ENCODE measurements at places on chromosomes 13 and 19.

DNA sequence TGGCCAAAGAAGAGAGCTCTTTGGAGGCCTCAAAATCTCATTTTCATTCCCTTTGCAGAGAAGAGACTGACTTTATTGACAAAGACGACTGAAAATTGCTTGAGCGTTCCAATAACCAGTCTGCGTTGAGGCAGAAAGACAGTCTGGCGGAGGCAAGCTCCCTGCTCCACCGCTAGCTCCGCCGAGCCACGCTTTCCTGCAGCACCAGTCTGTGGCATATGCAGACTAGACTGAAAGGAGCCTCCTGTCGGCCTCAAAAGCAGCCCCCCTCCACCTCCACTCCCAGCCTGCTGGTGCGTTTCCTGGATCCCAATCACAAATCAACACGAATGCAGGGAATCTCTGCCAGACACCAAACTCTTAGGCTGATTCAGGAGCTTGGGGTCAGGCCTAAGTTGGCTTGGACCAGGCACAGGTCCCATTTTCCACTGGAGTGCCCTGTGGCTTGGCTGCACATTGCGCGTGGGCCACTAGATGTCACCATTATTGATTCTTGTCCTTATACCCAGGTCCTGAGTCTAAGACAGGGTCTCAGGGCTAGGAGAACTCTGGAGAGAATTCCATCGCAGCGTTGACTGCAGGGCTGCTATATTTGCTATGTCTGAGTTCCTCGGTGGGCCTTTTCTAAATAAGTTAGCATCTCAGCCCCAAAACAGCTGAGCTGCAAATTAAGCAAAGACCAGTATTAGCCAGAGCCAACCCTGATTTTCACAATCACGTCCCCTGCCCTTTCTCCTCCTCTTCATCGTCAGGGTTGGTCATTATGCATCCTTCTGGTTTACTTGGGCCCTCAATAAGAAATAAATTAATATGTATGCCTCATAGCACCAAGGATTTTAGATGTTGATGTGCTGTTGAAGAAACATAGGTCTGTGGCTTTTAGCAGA is 5.2 kb upstream of the ZNF507 start:
- no peak for DNase-seq

DNA sequence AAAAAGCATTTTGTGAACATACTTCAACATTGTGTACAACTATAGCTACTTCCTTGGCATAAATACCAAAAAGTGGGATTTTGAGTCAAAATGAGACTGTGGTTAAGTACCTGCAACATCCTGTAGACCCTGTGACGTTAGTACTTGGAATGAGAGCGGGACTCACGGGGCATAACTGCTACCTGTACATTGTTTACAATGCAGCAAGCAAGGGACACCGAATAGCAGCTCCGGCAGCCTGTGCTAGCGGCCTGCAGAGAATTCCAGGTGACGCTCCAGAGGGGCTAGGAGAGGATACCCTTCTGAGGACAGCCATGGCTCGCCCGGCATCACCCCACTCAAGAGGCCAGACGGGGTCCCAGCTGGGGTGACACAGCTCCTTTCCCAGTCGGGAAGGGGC is 824 bp upstream of the ZNF331 start:
- no peak for DNase-seq

- peak; percentile 69 for DNase-seq
Measured at GRCh38 chr19:48925240-48925843, 8.2 kb upstream of the DHDH start.

DNA sequence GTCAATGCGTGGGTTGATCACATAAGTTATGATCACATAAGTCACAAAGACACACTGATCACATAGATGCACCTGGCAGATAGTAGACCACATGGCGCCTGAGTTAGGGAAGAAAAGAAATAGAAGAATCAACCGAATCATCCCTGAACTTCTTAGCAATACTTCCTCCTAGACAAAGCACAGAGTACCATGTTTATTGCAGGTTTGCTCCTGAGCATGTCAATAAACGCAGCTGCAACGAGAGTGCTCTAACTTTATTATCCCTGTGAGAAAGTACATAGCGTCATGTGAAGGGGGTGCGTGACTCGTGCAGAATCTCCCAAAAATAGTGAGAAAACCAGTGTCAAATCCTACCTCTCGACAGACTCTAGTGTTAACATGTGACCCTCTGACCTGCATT is 17.3 kb downstream of the NCR1 start:
- DNase-seq, result no peak

DNA sequence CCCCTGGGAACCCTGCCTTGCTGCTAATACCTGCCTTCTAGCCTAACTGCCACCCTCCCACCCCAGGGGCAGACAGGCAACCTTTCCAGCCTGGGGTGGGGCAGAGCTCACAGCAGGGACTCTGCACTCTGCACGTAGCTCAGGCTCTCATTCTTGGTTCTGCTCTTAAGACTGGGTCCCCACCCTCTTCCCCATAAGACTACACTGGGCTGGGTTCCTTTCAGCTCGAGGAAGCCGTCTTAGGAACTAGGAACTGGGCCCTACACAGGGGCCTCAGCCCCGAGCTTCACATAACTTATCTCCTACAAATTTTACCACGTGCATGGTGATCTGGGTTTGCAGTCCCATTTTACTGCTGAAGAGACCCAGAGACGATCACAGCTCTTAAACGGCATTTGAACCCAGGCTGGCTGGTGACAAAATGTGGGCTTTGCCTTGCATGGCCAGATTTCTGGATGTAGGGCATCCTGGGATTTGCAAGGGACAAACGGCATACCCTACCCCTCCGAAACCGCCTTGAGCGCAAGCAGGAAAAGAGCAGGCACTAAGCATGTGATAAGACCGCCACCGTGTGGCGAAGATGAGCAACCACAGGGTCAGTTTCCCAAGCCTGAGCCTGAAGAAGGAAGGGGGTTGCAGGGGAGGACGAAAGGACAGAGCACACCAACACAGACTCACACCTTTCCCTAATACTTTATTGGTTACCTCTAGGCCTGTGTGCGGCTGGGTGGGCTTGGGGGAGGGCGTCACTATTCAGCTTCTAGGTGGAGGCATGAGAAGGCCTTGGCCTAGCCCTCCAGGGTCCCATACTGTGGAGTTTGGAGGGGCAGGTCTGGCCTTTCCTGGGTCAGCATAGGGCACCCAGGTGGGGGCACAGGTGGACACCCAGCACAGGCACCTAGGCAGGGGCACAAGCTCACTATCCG is 5.1 kb downstream of the JUNB start:
- no peak for DNase-seq

GRCh38 chr13:63605962-63606361 is 2190.3 kb upstream of the PCDH20 start:
- no peak for DNase-seq

DNA sequence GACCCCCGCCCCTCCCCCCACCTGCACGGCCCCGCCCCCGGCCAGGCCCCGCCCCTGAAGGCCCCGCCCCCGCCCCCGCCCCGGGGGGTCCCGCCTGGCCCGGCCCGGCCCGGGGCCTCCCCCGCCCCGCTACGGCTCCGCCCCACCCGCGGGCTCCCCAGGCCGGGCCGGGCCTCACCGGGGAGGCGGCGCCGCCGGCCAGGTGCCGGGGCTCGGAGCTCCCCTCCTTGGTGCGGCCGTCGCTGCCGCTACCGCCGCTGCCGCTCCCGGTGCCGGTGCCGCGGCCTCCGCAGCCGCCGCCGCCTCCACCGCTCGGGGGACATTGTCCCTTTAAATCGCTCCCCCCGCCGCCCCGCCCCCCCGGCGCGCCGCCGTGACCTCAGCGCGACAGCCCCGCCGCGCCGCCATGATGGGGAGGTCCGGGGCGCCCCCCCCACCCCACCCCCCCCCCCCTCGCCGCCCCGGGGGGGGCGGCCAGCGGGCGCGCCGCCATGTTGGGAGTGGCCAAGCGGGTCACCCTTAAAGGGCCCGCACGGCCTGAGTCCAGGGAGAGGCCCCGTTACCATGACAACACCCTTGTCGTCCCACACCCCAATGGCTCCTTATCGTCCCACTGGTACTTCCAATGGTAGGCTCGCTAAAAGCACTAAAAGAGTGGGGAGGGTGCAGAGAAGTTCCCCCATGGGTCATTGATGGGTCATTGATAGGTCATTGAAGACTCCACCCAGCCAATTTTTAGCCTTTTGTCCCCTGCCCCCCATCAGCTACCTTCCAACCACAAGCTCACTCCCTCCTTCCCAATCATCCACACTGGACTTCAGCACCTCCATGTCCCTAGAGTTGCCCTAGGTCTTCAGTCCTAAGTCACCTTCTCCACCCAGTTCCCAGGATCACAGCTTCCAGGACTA is at the start of gene WIZ:
WIZ (minus strand) TSS at position 337 of the 908 bp plus-strand sequence. CDS start 1,649 bp downstream, outside the sequence.
- peak; percentile 3 for DNase-seq

DNA sequence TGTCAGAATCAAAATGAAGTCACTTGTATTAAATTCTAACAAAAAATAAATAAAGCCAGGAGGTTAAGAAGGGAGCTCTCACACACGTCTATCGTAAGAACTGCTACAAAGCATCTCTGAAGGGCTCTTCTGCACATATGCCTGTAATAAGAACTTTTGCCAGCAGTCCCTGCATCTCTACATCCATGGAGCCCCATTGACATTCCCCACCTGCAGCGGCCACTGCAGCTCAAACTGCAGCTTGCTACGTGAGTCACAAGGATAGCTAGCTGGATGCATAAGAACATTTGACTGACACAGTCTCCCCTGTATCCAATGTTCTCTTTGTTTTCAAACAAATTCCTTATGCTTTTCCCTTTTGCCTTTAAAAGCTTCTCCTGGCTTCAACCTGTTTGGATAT is 68.3 kb downstream of the DNAJC3 start:
- no peak for DNase-seq

- DNase-seq, result no peak
Measured at GRCh38 chr13:46817095-46817494, 20.1 kb upstream of the ESD start.

GRCh38 chr19:13613447-13613846 is 107.2 kb upstream of the CACNA1A start:
- DNase-seq, result no peak

DNA sequence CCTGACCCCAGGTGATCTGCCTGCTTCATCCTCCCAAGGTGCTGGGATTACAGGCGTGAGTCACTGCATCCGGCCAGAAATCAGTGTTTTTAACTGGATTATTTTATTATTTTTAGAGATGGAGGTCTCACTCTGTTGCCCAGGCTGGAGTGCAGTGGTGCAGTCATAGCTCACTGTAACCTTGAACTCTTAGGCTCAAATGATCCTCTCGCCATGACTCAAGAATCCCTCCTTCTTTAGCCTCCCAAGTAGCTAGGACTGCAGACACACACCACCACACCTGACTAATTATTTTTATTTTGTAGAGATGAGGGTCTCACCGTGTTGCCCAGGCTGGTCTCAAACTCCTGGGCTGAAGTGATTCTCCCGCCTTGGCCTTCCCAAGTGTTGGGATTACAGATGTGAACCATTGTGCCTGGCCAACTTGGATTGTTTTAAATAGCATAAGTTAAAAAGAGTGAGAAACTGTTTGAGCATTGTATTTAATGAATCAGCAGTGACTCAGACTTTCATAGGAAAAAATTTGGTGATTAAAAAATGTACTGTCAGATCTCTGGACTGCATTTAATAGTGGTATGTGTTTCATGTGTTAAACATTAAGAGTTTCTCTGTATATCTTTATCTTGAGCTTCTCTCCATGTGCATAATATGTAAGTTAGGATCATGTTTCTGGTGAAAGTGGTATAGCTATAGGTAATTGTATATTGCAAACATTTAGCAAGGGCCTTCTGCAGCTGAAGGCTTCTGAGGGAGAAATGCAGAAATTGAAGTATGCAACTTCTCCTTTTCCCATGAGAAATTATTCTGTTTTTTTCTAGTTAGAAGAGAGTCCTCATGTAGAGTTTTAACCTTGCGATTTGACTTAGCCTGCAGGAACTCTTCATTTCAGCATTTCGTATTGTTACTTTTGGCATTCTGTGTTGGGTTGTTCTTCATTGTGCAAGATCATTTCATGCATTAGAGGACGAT is 121.2 kb downstream of the PCCA start:
- DNase-seq, result no peak

DNA sequence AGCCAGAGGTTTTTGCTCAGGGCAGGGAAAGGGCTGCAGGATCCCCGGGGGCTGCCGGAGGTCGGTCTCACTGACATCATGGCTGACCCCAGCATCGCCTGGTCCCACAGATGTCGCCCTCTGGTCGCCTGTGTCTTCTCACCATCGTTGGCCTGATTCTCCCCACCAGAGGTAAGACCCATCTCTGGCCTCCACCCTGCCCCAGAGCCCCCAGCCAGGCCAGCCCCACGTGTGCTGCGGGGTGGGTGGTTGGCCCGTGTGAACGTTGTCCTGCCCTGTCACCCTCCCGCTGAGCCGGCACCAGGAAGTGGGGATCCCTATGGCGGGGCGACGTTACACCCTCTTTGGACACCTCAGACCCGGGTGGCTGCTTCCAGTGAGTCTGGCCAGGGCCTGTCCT is 906 bp downstream of the FXYD5 start:
- no peak for DNase-seq

DNA sequence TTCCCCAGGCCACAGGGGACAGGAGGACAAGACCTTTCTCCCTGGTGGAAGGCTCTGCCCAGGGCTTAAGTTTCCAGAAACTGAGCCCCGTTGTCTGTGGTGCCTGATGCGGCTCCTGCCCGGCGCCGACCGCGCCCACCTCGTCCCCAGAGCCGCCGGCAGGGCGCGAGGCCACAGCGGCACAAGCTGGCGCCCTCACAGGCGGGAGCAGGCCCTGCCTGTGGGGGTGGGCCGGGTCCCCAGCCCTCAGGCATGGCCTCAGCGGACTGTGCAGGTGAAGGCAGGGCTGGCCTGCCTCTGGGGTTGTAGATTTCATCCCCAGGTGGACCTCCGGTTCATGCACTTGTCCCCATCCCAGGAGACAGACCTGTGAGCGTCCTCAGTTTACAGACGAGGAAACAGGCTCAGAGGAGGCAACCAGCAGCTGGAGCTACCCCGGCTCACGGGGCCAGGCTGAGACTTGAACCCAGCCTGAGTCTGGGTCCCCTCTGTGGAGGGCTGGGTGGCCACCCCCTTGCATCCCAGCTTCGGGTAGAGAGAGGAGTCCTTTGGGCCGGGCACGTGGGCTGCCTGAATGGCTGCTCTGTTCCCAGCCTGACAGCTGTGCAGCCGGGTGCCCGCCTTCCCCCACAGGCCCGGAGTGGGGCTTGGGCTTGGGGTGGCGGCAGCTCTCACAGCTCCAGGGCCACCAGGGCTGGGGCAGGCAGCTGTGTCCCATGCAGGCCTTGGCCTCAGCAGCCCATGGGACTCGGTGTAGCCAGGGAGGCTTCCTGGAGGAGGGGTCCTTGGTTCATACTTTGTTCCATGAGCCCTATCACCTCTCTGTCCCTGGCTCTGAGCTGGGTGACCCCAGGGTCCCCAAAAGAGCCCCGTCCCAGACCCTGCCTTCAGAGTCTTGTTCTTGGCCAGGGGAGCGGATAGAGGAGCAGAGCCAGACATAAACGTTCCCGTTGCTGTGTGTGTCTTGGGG is 26.8 kb downstream of the PIAS4 start:
- DNase-seq, result no peak

Data from AG04450 (cell line).